Fibroblast of lung (primary cell): ENCODE measurements at places on chromosomes 5 and 9. TPM values are rescaled to one million over a fixed set of nuclear protein-coding genes. Genes with fewer than 3 reads are reported as not detected.
A peak's percentile ranks its signal among the peaks of the same experiment; 100 is the strongest.

GRCh38 chr9:119998614-119999013 lies 581.4 kb downstream of the CDK5RAP2 start:
- H3K27me3 ChIP-seq, result no peaks in the 10 kb centered on the region
- DNase-seq, result no peak
- H3K4me1 ChIP-seq, result no peaks in the 10 kb centered on the region
- H3K27ac ChIP-seq, result no peak overlapping the region
- no peaks in the 10 kb centered on the region for H3K36me3 ChIP-seq
- no peak overlapping the region for H3K4me3 ChIP-seq

- no peak overlapping the region for H3K4me3 ChIP-seq
- no peaks in the 10 kb centered on the region for H3K36me3 ChIP-seq
- H3K4me1 ChIP-seq, result peaks cover 4% of the 10 kb centered on the region
- DNase-seq, result peak; percentile 49
Measured at GRCh38 chr5:148957591-148958202, 105.2 kb downstream of the SH3TC2 start.

GRCh38 chr9:128643519-128644300 lies 12.9 kb downstream of the DYNC2I2 start:
- no peak overlapping the region for H3K27ac ChIP-seq
- H3K27me3 ChIP-seq, result no peaks in the 10 kb centered on the region
- H3K4me3 ChIP-seq, result no peak overlapping the region
- peaks cover 2% of the 10 kb centered on the region for H3K36me3 ChIP-seq
- H3K4me1 ChIP-seq, result peaks cover 3% of the 10 kb centered on the region

DNA sequence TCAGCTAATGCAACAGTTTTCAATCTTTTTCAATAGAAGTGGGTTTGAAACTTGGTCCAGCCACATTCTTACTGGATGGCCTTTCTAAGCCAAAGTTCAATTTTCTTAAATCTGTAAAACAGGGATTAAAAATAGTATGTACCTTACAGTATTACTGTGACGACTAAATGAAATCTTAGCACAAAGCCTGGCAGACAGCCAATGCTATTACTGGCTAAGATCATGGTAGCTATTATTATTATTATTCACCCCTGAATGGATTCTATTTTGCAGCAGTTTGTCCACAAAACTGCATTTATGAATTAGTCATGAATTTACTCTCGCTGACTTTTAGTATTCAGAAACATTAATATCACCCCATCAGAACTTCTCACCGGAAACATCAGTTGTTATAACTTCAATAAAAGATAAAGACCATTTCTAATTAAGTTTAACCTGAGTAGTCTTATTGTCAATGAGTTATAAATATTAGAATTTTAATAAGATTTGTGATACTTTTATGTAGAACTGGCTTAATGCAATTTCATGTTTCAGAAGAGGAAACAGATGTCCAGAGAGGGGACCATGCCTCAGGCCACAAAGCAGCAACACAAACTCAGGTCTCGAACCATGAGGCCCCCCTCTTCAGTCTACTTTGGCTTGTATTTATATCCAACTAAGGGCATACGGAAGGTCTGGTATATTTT lies 468.2 kb downstream of the ARHGEF28 start:
- H3K4me3 ChIP-seq, result no peak overlapping the region
- H3K27me3 ChIP-seq, result peaks cover 2% of the 10 kb centered on the region
- no peaks in the 10 kb centered on the region for H3K36me3 ChIP-seq
- no peaks in the 10 kb centered on the region for H3K4me1 ChIP-seq
- peak; percentile 41 for DNase-seq

- no peak overlapping the region for H3K27ac ChIP-seq
- no peaks in the 10 kb centered on the region for H3K36me3 ChIP-seq
- peaks cover 14% of the 10 kb centered on the region for H3K4me1 ChIP-seq
- DNase-seq, result no peak
- H3K27me3 ChIP-seq, result no peaks in the 10 kb centered on the region
Measured at GRCh38 chr9:129836311-129837007, 1.2 kb downstream of the USP20 start.

DNA sequence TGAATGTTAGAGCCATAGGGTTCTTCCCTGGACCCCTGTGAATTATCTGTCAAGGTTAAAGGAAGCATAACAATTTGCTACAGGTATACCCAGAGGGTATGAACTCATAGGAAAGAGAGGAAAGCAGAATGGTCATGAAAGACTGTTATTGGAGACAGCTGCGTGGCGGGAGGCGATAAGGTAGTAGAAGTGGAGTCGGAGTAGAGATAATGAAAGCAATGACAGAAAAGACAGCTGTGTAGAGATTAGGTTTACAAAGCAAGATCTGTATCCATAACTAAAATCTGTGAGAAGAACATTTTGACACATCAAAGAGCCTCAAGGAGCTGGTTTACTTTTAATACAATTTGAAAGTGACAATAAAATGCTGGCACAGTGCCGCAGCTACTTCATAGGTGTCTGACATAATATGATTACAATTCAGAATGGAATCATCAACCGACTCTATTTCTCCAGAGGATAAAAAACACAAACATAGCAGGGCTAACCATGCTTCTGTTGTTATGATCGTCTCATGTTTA lies 603.9 kb downstream of the CDH12 start:
- H3K27me3 ChIP-seq, result no peaks in the 10 kb centered on the region
- no peaks in the 10 kb centered on the region for H3K4me1 ChIP-seq
- H3K27ac ChIP-seq, result no peak overlapping the region
- DNase-seq, result no peak
- no peaks in the 10 kb centered on the region for H3K36me3 ChIP-seq

DNA sequence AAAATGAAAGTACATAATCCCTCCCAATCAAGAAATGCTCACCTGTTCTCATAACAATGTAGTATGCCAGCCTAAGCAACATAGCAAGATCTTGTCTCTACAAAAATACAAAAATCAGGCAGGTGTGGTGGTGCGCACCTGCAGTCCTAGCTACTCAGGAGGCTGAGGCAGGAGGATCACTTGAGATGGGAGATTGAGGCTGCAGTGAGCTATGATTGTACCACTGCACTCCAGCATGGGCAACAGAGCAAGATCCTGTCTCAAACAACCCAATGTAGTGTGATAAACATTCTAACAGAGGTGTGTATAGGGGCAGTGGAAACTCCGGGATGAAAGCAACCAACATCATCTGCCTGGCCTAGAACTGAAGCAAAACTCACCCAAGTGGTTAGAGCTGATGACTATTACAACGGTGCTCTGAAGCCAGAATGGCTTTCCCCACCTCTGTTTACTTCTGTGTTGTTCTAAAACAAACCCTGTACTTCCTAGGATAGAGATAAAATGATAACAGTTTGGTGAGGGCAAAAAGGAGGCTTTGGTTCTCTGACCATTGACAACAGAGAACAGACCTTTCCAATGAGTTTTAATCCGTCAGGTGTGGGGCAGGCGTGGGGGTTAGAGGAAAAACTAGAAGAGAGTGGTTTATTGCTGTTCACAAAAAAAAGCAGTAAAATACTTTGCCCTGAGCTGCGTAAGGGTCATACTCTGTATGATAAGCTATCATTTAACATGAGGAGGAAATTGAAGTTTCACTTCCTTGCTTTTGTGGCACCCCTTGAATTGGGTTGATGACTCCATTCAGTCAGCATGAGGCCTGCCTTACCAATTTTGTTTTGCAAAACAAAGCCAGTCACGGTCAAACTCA lies 18.9 kb downstream of the WNT8A start:
- no peak overlapping the region for H3K27ac ChIP-seq
- no peaks in the 10 kb centered on the region for H3K4me1 ChIP-seq
- DNase-seq, result no peak
- H3K27me3 ChIP-seq, result peaks cover 4% of the 10 kb centered on the region
- H3K36me3 ChIP-seq, result no peaks in the 10 kb centered on the region

DNA sequence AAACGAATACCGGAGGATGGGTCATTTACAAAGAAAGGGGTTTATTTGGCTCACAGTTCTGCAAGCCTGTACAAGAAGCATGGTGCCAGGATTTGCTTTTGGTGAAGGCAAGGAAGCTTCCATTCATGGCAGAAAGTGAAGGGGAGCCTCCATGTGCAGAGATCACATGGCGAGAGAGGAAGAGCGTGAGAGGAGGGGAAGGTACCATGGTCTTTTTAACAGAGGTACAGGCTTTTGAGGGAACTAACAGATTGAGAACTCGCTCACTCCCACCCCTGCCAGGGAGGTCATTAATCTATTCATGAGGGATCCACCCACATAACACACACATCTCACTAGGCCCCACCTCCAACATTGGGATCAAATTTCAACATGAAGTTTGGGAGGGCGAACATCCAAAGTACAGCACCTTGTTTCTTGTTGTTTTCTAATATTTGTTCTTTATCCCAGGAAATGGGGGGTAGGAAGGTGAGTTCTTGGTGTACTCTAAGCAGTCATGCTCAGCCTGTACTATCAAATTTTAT lies 18.5 kb downstream of the TMC1 start:
- no peaks in the 10 kb centered on the region for H3K27me3 ChIP-seq
- no peak overlapping the region for H3K4me3 ChIP-seq
- peaks cover 5% of the 10 kb centered on the region for H3K4me1 ChIP-seq
- no peaks in the 10 kb centered on the region for H3K36me3 ChIP-seq
- H3K27ac ChIP-seq, result no peak overlapping the region

CNTNAP3 gene
- 0.01 and 0.11 TPM in 2 replicates for polyA plus RNA-seq

OR1J2 gene
- 0.19 and 0.23 TPM in 2 replicates for polyA plus RNA-seq
